Nucleus accumbens (tissue), 56 donors: ENCODE measurements at places on chromosomes 5 and 9.

- DNase-seq = no peak
Observed at GRCh38 chr5:95035891-95036685, 248.8 kb downstream of the MCTP1 start.

GRCh38 chr9:130467316-130467715 lies 22.6 kb downstream of the ASS1 start:
- DNase-seq = no peak

- DNase-seq = no peak
Observed at GRCh38 chr5:167998148-167998767, 293.2 kb upstream of the WWC1 start.

DNA sequence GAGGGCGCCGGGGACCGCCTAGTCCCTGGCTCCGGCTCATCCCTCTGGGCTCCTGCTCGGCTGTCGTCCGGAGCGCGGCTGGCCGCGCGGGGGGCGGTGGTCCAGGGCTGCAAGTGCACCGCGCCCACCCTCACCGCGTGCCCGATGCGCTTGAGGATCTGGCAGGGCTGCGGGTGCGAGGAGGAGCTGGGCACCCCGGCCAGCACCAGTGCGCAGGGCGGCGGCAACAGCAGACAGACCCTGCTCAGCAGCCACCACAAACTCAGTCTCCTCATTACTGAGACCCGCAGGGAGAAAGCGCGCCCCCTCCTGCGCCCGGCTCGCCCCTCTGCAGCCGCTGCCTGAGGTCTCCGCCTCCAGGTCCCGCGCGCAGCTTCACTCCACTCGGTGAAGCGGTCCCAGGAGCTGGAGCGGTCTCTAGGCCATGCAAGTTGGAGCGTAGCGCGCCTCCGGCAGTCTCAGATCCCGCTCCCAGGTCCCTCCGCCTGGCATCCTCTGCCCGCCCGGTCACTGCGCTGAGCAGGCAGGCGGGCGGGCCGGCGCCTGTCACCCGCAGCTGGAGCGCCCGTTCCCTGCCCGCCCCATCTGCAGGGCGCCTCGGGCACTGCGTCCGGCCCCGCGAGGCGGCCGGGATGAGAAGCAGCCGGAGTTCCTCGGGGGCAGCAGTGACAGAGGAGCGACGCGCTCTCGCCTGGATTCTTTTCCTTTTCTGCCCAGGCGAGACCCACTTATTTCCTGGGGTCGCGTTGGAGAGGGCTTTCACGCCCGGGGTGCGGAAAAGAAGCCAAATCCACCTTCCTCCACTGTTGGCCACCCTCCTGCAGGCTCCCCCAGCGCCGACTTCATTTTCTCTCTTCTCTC lies 512 bp downstream of the GRIN3A start:
- DNase-seq = no peak

GRCh38 chr5:108989761-108990392 lies 242.2 kb downstream of the FER start:
- DNase-seq = no peak

DNA sequence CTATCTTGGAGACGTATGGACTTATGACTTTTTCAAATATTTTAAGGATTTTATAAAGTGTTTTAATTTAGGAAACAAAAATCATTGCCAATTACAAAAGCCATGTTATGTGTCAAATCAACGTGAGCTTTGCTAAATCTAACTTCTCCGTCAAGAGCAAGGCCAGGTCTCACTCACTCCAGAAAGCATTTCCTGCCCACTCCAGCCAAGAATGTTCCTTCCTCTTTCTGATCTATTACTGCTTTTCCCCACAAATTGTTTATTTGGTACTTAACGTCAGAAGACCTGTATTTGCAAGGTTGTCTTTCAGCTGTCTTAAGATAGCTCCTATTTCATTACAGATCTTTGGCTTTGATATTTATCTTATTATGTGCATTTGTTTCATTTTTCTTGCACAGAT lies 193.5 kb upstream of the HAPLN1 start:
- no peak for DNase-seq

DNA sequence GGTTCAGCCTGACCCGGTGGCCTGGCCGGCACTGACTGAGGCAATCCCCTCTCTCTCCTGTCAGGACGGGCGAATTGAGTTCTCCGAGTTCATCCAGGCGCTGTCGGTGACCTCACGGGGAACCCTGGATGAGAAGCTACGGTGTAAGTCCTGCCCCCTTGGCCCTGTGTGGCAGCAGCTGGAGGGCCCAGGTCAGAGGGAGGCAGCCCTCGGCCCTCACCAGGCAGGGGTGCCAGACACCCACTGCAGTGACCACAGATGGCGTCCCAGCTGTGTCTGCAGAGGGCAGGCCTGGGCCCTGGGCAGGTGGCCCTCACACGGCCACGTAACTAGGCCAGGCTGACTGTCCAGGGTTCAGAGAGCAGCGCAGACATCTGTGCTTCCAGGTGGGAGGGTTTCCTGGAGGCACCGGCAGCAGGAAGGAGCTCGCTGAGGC lies 45.9 kb upstream of the HMCN2 start:
- no peak for DNase-seq

GRCh38 chr9:94907264-94907936 lies 180.9 kb downstream of the AOPEP start:
- no peak for DNase-seq

DNA sequence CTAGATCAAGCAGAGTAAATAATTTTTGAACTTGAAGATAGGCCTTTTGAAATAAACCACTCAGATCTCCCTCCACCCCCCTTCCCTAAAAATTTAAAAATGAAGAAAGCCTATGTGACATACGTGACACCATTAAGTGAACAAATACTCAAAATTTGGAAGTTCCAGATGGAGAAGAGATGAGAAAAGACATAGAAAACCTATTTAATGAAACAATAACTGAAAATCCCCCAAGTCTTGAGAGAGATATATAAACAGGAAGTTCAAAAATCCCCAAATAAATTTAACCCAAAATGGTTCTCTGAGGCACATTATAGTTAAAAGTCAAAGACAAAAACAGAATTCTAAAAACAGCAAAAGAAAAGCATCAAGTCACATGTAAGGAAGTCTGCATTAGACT lies 428.6 kb downstream of the PSAT1 start:
- no peak for DNase-seq

DNA sequence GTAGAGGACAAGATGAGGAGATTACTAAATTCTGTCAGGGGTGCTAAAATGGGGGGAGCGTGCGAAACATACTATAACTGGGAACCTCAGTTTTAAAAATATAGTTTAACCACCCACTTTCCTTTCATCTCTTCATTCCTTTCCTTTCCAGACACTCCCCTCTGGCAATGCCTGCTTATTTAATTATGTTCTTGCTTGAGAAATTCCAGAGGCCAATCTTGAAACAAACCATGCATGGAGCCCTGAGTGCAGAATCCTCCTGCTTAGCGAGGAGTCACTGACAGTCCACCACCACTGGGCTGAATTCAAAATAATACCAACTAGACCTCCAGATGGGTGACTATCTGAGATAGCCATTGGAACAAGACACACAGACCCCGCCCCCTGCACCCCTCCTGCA lies 29.7 kb upstream of the C9orf72 start:
- no peak for DNase-seq

DNA sequence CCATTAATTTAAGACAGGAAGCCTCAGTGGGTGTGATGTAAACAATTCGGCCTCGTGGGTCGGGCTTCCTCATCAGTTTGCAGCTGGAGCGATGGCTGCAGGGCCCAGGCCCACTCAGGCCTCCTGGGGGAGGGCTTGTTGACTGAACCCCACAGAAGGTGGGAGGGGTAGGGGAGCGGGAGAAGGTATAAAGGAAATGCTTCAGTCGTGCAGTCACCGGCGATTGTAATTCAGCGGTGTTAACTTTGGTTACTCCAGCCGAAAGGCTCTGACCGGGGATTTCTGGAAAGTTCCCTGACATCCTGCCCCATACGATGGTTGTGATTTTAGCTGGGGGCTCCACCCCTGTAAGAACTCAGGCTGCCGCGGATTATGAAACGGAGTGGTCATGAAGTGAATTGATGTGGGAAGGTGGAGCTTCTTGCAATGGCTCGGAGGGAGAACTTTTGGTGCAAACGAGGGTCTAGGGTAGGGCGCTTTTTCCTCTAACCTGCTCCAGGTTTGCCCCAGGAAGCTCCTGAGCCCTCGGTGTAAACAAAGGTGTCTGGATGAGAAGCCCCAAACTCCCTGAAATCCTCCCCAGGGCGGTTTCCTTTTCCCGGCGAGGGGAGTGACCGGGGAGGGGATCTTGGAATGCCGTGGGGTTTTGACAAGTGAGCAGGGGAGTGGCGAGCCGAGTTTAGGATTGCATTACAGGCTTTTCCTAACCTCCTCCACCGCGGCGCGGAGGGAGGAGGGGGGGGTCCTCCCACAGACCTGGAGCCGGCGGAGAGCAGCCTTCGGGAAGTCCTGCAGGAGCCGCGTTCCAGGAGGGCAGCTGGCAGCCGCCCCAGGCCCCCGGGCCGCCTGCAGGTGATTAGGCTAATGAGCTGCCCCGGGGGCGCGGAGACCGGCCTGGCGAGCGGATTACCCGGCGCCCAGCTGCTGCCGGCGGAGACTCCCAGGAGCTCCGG lies 215.5 kb downstream of the PDZD2 start:
- DNase-seq = peak; percentile 44

GRCh38 chr5:79837761-79838551 lies 148.3 kb downstream of the CMYA5 start:
- no peak for DNase-seq

- DNase-seq = peak; percentile 58
Observed at GRCh38 chr9:137694962-137695875, 76.4 kb downstream of the EHMT1 start.

GRCh38 chr9:36940881-36941280 lies 93.2 kb downstream of the PAX5 start:
- no peak for DNase-seq

DNA sequence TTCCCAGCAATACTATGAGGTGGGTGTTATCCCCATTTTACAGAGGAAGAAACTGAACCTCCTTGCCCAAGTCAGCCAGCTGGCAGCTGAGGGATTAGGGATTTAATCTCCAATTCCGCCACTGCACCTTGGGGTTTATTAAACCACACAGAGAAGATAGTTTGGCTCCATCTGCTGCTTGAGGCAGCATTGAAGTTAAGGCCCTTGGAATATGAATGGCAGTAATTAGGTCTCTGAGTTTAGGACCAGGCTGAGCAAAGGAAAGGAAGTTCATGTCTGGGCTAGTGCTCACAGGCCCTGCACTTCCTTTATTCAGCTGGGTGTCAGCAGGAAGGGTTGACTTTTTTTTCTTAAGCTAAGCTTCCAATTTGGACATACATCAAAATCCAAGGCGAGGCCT lies 86.9 kb upstream of the GDNF start:
- no peak for DNase-seq

DNA sequence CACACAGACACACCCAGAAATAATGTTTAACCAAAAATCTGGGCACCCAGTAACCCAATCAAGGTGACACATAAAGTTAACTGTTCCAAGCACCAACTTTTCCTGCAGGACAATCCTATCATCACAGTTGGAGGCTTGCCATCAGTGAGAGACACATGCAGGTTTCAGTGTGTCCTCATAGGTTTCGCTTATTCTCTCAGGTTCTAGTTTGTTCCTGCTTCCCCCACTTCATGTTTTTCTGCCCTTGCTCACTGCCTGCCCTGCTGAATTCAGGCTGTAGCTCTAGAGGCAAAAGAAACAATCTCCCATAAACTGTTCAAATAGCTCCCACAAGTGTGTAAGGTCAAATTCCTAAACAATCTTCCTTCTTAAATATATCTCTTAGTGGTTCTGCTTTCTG lies 20.0 kb upstream of the SHISAL2B start:
- DNase-seq = no peak

- DNase-seq = no peak
Observed at GRCh38 chr9:134240361-134240760, 76.0 kb upstream of the RNU6ATAC start.
